Mammary epithelial cell (primary cell): ENCODE measurements at places on chromosomes 11 and 22. TPM values are rescaled to one million over a fixed set of nuclear protein-coding genes. Genes with fewer than 3 reads are reported as not detected.
A peak's percentile ranks its signal among the peaks of the same experiment; 100 is the strongest.

PHF21B gene
- total RNA-seq: not detected

GRCh38 chr22:30425616-30426387 is at the start of gene MTFP1:
Gene MTFP1, plus strand, starts transcription at chr22:30425768. Its CDS starts 112 bp downstream, at chr22:30425880.
- peak; percentile 65 for DNase-seq

DNA sequence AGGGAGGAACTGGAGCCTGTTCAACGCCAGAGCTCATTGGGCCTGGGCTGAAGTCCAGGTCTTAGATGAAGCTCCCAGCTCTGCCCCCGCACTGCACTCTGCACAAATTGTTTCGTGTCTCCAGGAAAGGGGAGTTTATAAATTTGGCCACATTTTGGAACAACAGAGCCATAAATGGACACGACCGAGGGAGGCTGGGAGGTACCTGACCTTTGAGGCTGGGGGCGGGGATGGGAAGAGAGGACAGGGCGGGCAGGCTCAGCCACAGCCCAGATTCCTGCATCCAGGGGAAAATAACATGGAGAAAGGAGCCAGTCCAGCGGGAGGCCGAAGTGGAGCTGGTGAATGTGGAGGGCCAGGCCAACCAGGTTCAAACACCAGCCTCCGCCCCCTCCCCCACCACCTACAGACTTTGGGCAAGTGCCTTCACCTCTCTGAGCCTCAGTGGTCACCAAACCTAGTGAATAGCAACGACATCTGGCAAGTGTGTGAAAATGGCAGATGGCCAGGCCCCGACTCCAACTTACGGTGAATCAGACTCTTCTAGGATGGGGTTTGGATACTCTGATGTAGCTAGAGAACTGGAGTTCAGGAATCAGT is 36.8 kb upstream of the SMTN start:
- DNase-seq: no peak

DNA sequence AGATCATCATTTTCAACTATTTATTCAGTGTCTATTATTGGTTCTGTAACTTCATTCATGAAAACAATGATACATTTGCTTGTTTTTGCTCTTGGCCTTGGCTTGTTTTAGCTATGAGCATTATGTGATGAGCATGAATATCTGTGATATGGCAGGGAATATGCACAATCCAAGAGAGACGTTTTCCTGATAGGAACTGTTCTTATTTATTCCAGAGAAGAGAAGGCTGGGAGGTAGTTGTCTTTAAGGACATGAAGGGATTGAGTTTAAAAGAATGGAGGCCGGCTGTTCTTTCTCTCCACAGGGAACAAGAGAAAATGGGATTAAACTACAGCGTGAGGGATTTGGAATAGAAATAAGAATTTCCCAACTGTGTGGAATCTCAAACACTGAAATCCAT is 30.3 kb downstream of the BLID start:
- no peak for DNase-seq

- DNase-seq: no peak
Measured at GRCh38 chr11:76131671-76132631, 74.4 kb downstream of the WNT11 start.

DNA sequence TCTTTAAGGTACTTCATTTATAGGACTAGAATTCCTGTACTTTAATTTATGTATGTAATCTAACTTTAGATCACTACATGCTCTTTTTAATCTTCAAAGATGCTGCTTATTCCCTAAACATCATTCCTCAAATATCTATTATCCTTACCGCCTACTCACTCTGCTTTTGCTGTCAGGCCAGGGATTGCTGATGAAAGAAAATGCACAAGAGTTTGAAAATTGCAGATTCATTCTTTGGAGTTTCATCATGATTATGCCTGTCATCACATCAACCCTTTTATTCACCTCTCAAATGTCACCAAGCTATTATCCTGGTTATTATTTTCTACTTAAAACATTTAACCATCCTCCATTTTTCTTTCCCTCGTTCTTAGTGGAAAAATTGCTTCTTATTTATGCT is 802.7 kb downstream of the METTL15 start:
- no peak for DNase-seq

DNA sequence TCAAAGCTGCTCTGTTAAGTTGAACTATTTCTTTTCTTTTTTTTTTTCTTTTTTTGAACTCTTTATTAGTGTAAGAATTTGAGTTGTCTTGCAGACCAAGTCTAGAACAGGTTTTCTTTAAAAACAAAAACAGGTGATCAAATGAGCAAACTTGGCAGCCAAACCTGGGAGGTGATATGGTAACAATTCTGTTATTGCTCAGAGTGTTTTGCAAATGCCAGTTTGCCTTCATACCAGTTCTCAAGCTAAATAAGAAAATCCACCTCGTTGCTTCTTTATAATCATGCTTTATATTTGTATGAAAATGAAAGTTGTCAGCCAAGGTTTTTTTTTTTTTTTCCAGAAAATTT is 76.9 kb downstream of the DEPDC5 start:
- peak; percentile 32 for DNase-seq

DNA sequence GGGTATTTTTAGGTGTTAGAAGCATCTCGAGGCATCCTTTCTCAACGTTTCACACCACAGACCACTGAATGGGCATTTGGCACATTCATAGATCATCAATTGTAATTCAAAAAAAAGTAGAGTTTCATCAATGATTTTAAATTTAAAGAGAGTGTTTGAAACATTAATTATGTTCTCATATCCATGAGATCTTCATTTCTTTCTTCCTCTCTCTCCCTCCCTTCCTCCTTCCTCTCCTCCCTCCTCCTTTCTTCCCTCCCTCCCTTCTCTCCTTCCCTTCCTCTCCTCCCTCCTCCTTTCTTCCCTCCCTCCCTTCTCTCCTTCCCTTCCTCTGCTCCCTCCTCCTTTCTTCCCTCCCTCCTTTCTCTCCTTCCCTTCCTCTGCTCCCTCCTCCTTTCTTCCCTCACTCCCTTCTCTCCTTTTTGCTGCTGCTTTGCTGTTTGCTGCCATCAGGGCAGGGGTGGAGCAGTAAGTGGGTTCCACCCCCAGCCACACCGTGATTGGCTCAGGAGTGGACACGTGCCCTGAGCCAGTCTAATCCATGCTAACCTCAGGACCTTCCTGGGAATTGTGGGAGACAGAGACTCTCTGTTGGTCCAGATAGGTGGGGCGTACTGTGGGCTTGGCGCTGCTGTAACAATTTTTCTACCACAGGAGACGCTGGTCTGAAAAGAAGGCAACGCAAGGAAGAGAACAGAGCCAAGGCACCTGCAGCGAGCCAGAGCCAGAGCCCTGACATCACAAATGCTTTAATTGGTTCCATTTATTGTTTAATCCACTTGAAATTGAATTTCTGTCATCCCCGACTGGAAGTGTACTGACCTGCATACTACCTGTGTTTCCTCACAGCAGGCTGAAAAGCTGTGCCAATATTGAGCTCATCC is 33.7 kb upstream of the APOBEC3A start:
- DNase-seq: peak; percentile 83

GRCh38 chr11:31815711-31816467 is 4.8 kb upstream of the PAX6 start:
- no peak for DNase-seq

- peak; percentile 36 for DNase-seq
Measured at GRCh38 chr22:29377979-29378378, 10.4 kb downstream of the AP1B1 start.

FAM227A gene
- total RNA-seq: 1.6 and 2.1 TPM in 2 replicates

PNPLA5 gene
- 0.17 TPM for total RNA-seq

- peak; percentile 26 for DNase-seq
Measured at GRCh38 chr11:67024410-67024809, 1.5 kb downstream of the SYT12 start.
